ENCODE measurements at places on chromosomes 2 and 18. TPM values are rescaled to one million over a fixed set of nuclear protein-coding genes. Genes with fewer than 3 reads are reported as not detected.

The HOXD4 gene
- total RNA-seq: not detected

The SLC9A4 gene
- not detected for total RNA-seq

The CCDC74B gene
- total RNA-seq: 3.1 TPM

The MAL gene
- not detected for total RNA-seq

The ITSN2 gene
- 43.4 TPM for total RNA-seq

The ACTR3 gene
- total RNA-seq: 120 TPM

The GALNT5 gene
- 32.4 TPM for total RNA-seq

The ACOXL gene
- not detected for total RNA-seq

The TSPYL6 gene
- not detected for total RNA-seq

The CPSF3 gene
- 53.0 TPM for total RNA-seq

The FARSB gene
- total RNA-seq: 9.4 TPM

The MFSD6 gene
- 31.4 TPM for total RNA-seq

The METAP1D gene
- total RNA-seq: 6.8 TPM

The DYNAP gene
- total RNA-seq: not detected

The DYNC2LI1 gene
- 28.0 TPM for total RNA-seq

The WDFY1 gene
- 156 TPM for total RNA-seq

The APLF gene
- total RNA-seq: 9.4 TPM

The ABCG8 gene
- not detected for total RNA-seq

The EVA1A gene
- 16.2 TPM for total RNA-seq

The RNF152 gene
- total RNA-seq: 24.4 TPM

The GLI2 gene
- total RNA-seq: 3.3 TPM

The FAHD2A gene
- total RNA-seq: 25.9 TPM

The TEKT4 gene
- not detected for total RNA-seq

The TFCP2L1 gene
- not detected for total RNA-seq

The STEAP3 gene
- 13.7 TPM for total RNA-seq

The APCDD1 gene
- total RNA-seq: 17.3 TPM

The TCF23 gene
- not detected for total RNA-seq

The OR6B2 gene
- not detected for total RNA-seq

The STARD6 gene
- total RNA-seq: not detected

The TXNDC2 gene
- total RNA-seq: not detected

The EML6 gene
- 1.3 TPM for total RNA-seq

The SERPINB13 gene
- not detected for total RNA-seq

The MC5R gene
- not detected for total RNA-seq

The LYPD6B gene
- total RNA-seq: not detected

The TPO gene
- not detected for total RNA-seq

The COL5A2 gene
- total RNA-seq: 253 TPM

The RBMS1 gene
- 76.8 TPM for total RNA-seq

The SERPINB8 gene
- 9.7 TPM for total RNA-seq

The TMX3 gene
- 107 TPM for total RNA-seq

The C1D gene
- 28.8 TPM for total RNA-seq

The UPP2 gene
- total RNA-seq: not detected

The DCDC2C gene
- total RNA-seq: not detected

The NDUFS1 gene
- total RNA-seq: 81.2 TPM

The NAT8 gene
- total RNA-seq: not detected

The SERPINB5 gene
- total RNA-seq: not detected

The LAMA1 gene
- total RNA-seq: 24.9 TPM

The TCF7L1 gene
- 0.83 TPM for total RNA-seq

The CYP26B1 gene
- 0.51 TPM for total RNA-seq
